SW480 (cell line): ENCODE measurements at places on chromosomes 5 and 9.

DNA sequence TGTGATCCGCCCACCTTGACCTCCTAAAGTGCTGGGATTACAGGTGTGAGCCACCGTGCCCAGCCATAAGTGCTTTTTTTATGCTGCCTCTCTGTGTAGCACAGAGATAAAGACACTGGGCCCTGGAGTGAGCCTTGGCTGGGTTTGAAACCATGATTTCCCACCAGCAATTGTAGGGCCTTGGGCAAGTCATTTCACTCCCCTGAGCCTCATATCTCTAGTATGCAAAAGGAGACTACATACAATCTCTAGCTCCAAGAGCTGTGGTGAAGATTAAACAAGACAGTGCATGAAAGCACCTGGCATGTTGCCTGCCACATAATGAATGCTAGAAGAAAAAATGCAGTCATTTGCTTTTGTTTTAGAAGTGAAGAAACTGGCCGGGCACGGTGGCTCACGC is 3.9 kb downstream of the FABP6 start:
- no peak for DNase-seq

DNA sequence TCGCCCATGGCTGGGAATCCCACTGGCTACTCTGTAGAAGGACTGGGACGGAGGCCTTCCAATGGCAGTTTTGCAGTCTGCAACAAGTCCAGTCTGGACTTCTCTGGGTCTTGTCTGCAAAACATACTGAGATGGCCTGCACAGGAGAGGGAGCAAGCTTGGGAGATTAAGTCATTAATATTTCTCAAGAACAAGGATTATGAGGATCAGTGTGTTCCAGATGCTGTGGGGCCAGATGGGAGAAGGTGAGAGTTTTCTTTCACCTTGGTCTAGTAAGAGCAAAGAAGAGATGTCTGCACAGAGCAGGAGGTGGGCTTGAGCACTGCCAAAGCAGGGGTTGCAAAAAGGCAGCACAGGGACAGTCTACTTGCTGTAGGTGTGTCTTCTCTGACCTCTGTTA is at the start of gene PDE6A:
TSS of gene PDE6A (minus strand) at position 128 of the 400 bp plus-strand sequence. CDS start at position 8, 120 bp downstream.
- DNase-seq = no peak

- DNase-seq = no peak
Measured at GRCh38 chr5:53076014-53076583, 33.5 kb downstream of the MOCS2 start.

DNA sequence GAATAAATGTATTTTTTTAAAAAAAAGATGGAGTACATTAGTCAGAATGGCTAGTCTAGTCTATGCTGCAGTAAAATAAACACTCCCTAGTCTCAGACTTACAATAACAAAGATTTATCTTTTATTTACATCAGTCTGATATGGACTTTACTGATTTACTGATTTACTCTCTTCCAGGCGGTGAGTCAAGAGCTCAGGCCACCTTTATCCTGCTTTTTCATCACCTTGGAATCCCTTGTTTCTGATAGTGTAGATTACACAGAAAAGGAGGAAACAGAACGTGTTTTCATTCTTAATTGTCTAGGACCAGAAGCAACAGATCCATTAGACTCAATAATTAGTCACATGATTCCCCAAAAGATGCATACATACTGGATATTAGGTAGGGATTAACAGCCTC is 290.1 kb upstream of the TRPC7 start:
- DNase-seq = no peak

GRCh38 chr9:126880947-126881332 is 20.5 kb downstream of the ZBTB34 start:
- DNase-seq = no peak

DNA sequence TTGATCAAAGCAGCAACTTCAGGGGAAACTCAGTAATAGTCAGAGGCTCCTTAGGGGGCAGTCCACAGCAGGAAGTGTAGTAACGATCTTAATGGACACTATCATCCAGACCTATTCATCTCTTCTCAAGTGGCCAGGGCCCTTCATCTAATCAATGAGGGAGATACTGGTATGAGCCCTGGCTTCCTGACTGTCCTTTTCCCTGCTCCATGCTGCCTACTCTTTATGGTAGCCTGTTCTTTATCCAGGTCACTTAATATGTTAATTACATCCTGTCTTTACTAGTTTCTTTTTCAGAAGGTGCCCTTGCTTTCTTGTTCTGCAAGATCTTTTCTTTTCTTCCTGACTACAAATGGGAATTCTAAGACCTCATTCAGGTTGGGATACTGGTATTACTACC is 197.1 kb downstream of the CAVIN4 start:
- no peak for DNase-seq

DNA sequence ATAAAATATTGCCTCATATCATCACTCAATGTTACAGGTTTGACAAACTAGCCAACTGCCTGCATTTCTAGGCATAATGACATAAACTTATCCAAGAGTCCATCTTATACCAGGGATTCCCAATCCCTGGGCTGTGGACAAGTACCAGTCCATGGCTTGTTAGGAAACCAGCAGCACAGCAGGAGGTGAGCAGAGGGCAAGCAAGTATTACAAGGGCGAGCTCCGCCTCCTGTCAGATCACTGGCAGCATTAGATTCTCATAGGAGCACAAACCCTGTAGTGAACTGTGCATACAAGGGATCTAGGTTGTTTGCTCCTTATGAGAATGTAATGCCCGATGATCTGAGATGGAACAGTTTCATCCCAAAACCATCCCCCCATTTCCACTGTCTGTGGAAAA is 144.9 kb downstream of the PRKACG start:
- DNase-seq = no peak
